ENCODE measurements at places on chromosomes 3 and 15.

DNA sequence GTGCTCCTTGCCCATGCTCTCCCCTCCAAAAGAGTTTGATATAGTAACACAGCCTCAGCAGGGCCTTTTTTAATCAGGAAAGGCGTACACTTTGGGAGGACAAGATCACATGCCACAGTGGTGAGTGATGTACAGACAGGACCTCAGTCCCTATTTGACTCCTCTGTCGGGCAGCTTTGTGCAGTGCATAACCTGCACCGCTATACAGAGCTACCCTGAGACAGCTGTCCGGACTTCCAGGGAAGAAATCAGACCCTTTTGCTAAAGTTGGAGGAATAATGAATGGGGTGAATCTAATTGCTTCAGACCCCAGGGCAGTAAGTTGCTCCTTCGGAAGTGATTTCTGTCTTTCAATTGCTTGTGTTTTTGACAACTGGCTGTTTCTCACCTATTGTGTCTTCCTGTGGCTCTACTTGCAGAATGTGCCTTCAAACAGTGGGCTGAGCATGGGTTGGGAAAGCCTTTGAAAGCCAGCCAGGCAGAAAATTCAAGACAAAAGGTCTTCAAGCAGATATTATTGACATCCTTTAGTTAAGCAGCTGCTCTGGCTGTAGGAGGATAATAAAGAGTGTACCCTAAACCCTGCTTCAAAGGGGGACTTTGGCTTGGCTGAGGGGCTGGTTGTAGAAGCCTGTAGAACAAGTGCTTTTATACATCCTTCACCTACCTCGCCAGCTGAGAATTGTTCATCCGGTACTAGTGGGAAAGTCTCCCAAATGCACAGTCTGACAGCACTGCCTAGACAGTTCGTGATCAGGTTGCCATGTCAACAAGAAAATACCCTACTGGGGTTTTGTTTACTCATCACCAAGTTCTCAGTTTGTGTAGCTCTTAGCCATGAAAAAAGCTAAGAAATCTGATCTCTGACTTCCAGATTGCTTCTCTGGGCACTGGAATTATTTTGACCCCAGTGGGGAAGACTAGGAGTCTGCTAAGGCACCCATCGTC is 35.1 kb downstream of the SNTN start:
- DNase-seq = no peak

DNA sequence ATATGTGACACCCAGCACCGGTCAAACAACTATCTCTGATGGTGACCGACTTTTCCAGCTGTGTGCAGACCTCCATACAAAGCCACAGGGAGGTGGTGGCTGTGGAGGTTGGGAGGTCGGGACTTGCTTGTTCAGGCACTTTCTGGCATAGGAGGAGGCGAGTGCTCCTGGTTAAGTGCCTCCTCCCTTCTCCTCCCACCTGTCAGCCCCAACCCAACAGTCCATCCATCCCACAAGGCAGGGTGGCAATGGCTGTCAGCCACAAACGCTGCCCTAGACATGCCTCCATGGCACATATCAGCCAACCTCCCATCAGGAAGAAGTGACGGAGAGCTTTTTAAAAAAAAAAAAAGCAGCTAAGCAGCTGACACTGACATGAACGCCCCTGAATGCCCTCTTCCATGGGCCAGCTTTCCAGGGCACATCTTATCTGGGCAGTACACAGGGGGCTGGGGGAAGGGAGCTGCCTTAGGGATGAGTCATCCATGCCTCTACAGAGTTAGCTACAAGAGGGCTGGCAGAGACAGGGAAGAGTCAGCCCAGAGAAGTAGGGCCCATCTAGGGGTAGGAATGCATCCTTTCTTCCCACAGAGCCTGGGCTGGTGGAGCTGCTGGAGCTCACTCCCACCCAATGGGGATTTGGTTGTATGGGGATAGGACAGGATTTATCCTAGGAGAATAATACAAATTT is 41.2 kb downstream of the CCDC12 start:
- DNase-seq = no peak

DNA sequence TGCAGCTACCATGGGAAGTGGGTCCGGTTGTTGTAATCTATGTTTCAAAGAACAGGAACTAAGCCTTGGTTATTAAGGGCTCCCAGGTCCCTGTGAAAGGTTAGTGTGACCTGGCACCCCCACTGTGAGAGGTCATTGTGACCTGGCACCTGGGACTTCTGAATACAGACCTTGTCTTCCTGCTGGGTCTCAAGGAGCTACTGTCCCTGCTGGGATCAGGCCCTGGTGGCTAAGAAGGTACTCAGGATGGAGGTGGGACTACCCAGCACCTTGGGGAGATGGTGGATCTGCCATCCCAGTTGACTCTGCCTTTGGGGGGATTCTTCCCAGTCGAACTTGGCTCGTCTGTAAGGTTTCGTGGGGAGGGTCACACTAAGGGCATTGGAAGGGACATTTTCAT is 10.3 kb upstream of the SLCO2A1 start:
- no peak for DNase-seq

- peak; percentile 79 for DNase-seq
Measured at GRCh38 chr3:18444595-18445400, 19.7 kb upstream of the SATB1 start.

DNA sequence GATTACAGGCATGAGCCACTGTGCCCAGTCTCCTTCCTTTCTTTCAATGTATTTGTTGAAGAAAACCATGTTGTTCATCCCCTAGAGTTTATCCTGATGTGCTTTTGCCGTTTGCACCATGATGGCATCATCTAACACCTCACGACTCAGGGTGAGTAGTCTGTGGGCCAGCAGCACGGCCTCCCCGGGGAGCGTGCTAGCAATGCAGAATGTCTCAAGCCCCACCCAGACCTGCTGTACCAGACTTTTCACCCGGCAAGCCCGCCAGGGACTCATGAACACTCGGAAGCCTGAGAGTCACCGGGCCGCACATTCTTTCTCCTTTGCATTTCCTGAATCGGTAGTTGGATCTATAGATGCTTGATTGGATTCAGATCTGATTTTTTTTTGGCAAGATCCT is 64.6 kb downstream of the RPN1 start:
- DNase-seq = no peak

GRCh38 chr3:128349963-128350599 is 116.6 kb downstream of the DNAJB8 start:
- no peak for DNase-seq

- no peak for DNase-seq
Measured at GRCh38 chr15:64355348-64355943, 527 bp downstream of the CSNK1G1 start.

GRCh38 chr3:110806924-110807323 is 264.7 kb upstream of the NECTIN3 start:
- no peak for DNase-seq

DNA sequence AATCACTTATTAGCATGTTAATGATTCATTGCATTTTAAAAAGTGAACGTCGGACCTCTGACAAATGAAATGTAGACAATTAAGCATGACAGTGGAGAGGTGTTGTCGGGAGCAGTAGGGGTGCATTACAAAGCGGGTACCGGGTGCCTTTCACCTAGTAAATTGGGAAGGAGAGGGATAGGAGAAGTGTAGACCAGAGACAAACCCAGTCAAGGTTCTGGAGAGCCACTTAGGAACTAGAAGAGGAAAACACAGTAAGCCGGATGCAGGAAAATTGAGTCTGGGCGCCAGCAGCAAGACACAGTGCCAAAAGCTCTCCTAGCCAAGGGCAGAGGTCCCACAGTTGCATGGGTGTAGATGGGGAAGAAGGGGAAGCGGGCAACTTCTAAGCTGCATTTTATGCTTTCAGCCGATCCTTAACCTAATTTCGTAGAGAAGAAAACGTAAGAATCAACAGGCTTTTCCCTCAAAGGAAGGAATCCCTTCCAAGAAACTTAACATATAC is 3.1 kb upstream of the CERS3 start:
- no peak for DNase-seq

DNA sequence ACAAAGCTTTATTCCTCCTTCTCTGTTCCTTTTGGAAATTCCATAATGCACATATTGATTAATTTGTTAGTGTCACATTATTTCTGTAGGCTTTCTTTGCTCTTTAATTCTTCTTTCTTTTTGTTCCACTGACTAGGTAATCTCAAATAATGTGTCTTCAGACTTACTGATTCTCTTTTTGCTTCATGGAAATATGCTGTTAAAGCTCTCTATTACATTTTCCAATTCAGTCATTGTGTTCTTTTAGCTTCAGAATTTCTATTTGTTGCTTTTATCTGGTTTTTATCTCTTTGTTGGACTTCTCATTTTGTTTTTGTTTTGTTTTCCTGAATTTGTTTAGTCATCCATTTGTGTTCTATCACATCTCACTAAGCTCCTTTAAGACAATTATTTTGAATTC is 147.0 kb upstream of the EOMES start:
- DNase-seq = no peak

DNA sequence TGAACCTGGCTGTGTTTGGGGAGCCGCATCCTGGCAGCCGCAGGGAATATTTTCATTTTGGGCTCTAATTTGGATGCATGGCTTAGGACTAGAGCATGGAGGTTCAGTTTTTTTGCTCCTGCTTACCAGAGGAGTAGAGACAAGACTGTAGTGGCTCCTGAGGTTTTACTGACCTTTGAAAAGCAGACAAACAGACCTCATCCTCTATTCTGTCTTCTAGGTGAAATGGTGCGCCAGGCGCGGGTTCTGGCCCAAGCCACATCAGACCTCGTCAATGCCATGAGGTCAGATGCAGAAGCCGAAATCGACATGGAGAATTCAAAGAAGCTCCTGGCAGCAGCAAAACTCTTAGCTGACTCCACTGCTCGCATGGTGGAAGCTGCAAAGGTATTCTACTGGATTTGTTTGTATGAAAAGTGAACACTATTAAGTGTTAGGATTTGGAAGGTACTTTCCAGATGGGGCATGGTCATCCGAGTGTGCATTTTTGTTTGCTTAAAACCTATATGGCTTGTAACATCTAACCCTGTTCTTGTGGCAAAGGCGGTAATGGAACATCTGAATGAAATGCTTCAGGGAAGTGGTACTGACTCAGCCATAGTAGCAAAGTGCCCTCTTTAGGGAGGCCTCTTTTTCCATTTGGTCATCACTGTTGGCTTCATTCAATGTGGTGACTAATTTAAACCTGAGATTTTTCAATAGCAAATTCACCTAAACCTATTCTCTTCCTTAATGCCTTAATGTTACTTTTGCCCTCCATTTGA is 330.7 kb upstream of the TPM1 start:
- DNase-seq = peak; percentile 27

DNA sequence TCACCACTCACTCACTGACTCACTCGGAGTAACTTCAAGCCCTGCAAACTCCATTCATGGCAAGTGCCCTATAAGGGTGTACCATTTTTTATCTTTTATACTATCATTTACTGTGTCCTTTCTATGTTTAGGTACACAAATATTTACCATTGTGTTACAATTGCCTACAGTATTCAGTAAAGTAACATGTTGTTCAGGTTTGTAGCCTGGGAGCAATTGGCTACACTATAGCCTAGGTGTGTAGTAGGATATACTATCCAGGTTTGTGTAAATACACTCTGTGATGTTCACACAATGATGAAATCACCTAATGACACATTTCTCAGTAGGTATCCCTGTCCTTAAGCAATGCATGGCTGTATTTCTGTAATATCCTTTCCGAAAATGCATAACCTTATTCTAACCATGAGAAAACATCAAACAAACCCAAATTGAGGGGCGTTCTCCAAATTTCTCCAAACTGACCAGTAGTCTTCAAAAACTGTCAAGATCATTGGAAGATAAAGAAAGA is 17.9 kb upstream of the CNOT10 start:
- no peak for DNase-seq

DNA sequence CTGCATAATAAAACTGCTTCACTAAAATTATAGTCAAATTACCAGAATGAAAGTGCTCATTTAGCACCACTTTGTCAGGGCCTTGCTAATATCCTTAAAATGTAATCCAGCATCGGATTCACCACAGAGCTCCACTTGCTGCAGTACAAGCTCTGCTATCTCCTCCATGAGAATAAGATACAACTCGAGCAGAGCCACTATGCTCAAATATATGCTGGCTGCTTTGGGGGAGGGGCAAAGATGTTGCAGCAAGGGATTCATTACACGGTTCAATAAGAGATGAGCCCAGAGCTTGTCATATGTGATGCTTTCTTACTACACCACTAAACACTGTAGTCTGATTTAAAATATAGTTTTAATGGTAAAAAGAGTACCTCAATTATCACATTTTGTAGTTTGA is 72.2 kb downstream of the DLG1 start:
- no peak for DNase-seq

DNA sequence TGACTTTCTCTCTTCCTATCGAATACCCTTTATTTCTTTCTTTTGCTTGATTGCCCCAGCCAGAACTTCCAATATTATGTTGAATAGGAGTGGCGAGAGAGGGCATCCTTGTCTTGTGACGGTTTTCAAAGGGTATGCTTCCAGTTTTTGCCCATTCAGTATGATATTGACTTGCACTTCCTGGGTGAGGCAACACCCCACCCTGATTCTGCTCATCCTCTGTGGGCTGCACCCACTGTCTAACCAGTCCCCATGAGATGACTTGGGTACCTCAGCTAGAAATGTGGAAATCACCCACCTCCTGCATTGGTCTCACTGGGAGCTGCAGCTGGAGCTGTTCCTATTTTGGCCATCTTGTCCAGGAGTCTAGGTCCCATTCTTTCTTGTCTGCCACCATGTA is 44.8 kb upstream of the KCNH8 start:
- no peak for DNase-seq

DNA sequence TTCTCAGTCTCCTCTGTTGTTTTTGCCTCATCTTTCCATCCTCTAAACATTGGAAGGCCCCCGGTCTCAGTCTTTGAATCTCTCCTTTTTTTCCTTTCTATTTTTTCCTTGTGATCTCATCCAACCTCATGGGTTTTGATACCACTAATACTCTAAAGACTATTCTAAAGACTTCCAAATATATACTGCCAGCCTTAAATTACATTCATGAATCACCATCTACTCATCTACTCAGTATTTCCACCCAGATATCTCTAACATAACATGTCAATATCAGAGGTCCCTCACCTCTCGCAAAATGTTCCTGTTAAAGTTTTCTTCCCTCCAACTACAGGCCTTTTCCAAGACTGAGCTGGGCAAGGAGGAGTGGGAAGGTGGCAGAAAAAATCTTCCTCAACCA is 282.5 kb upstream of the TTC14 start:
- no peak for DNase-seq

DNA sequence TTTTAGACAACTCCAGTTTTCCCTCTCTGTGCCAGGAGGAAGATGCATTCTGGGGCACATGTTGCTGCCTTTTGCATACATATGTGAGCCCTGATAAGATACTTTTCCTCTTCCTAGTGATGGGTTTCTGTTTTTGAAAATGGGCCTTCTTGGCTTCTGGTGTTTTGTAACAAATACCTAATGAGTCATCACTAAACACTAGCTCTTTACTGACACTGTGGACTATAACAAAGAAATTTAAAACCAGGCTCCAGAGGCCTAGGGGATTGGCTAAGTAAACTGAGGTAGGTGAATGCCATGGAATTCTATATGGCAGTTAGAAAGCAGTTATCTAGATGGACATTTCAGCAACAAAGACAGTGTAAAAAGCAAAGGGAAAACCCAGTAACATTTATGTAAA is 93.4 kb upstream of the NR2E3 start:
- no peak for DNase-seq

DNA sequence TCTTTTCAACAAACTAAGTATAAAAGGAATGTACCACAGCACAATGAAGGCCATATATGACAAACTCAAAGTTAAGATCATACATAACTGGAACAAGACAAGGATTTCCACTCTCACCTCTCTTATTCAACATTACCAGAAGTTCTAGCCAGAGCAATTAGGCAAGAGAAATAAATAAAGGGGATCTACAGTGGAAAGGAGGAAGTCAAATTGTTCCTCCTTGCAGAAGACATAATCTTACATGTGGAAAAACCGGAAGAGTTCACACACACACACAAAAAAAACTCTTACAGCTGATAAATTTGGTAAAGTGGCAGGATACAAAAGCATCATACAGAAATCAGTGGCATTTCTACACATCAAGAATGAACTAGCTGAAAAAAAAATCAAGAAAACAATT is 277.9 kb downstream of the MCTP2 start:
- DNase-seq = no peak

Data from activated CD4-positive, alpha-beta T cell treated with anti-CD3 and anti-CD28 coated beads, Interleukin-2, Interleukin-4, amounts not matched to agents 100 ng/mL and 50 ng/mL, durations not matched to agents 16 hours and 8 hours (primary cell).